Ecto neural progenitor cell (in vitro differentiated cells): ENCODE measurements at places on chromosomes 6 and 20.

DNA sequence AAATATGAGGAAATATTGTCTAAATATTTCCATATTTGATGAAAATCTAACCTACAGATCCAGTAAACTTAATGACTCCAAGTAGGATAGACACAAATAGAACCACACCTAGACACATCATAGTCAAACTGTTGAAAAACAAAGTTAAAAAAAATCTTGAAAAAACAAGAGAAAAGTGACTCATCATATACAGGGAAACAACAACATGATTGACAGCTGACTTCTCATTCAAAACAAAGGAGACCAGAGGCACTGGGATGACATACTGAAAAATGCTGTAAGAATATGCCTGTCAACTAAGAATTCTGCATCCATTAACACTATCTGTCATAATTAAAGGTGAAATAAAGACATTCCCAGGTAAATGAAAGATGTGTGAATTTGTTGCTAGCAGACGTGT, 38.8 kb downstream of the BMP2 start:
- no peak for DNase-seq

- DNase-seq, result peak; percentile 83
These were observed at the start of gene HLA-DOA for GRCh38 chr6:33008944-33009861. HLA-DOA (minus strand) TSS chr6:33009591.

GRCh38 chr6:113338644-113339043, 518.5 kb upstream of the MARCKS start:
- no peak for DNase-seq

DNA sequence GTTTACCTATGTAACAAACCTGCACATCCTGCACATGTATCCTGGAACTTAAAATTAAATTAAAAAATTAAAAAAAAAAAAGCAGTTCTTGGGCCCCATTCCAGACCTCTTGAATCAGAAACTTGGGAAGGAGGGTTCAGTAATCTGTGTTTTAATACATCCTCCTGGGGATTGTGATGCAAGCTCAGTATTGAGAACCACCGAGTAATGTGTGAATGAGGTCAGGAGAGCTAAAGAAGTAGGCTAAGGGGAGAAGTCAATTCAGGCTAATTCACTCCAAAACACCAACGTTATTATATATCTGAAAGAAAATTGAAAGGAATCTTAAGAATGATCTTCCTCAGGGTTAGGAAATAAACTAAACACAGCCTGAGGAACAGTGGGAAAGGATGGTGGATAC, 120.4 kb downstream of the RNF144B start:
- DNase-seq, result no peak

- DNase-seq, result no peak
These were observed 300.8 kb upstream of the STXBP5 start for GRCh38 chr6:146903451-146903850.

GRCh38 chr6:12243169-12243568, 47.0 kb upstream of the EDN1 start:
- DNase-seq, result no peak

GRCh38 chr6:9100869-9101580, 665.7 kb upstream of the SLC35B3 start:
- DNase-seq, result no peak

GRCh38 chr6:140744659-140745320, 1370.3 kb upstream of the CITED2 start:
- no peak for DNase-seq

GRCh38 chr6:57822896-57823358, 505.5 kb downstream of the PRIM2 start:
- DNase-seq, result no peak

- DNase-seq, result peak; percentile 69
These were observed 467.1 kb upstream of the HSF2 start for GRCh38 chr6:121932076-121932991.

- DNase-seq, result no peak
These were observed 96.6 kb downstream of the CDKAL1 start for GRCh38 chr6:20630617-20631548.

- no peak for DNase-seq
These were observed 524.5 kb downstream of the BMP2 start for GRCh38 chr20:7291946-7292345.
